ENCODE measurements at places on chromosomes 2 and 18.

GRCh38 chr2:49248506-49248905 is 94.2 kb upstream of the FSHR start:
- no peak for DNase-seq

GRCh38 chr2:140136366-140136765 is 1356.2 kb upstream of the NXPH2 start:
- no peak for DNase-seq

DNA sequence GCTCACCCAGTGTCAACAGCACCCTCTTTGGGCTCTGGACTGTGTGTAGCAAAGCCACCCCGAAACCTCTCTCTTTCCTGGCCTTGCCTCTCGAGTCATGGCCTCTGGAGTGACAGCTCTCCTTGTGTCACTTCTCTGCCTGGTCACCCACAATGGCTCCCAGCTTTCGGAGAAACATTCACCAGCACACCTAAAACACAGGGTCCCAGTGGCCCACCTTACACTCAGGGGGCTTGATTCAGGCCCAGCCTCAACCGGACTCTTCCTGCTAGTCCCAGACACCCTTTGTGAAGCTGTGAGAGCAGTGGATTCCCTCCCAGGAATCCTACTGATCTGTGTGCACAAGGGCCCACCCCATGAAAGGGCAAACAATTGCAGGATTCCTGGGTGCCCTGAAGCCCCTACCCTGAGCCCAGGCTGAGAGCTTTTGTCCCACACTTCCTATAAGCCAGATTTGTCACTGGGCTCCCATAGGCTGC is 137.2 kb upstream of the HAAO start:
- no peak for DNase-seq

DNA sequence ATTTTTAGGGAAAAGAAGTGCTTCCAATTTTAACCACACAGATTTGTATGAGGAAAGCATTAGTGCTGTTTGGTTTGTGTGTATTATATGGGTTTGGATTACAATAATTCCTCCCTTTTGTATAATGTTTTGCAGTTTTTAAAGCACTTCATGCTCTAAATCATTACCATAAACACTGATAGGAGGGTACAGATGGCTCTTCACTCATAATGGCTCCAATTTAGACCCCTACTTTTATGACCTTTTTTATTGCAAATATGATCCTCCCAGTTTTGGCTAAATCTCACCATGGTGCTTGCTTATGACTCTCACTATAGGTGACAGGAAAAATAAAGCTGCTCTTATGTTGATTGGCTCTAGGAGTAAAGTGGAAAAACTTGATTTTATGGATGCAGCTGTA is 23.8 kb upstream of the TMEM17 start:
- DNase-seq, result no peak

DNA sequence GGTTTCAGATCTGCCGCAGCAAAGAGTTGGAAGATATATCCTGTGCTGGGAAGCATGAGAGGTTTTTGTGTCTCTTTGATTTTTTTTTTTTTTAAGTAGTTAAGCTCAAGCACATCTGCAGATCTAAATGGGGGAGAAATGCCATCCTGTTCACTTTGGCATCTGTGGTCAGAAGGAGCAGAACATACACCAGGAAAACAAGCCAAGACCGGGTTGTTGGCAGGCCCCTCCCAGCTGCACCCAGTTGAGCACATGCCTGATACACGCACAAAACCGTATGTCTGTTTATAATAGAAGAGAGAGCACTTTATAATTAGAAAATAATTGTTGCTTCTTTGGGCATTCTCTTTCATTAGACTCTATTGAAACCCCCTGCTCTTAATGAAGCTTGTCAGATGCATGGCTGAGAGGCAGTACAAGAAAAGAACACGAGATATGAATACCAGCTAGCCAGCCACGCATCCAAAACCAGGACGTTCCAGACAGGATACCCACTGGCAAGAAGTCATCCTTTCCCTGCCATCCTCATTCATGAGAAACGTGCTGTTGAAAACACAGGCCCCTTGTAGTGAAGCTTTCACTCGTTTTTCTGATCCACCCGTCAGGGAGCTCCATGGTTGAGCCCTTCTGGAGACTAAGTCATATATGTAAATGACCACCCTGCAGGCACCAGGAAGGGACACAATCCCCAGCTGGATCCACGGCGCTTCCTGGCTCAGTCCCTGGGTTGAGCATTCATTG is 152.2 kb downstream of the ALPK2 start:
- no peak for DNase-seq

GRCh38 chr2:145617906-145618305 is 1098.0 kb upstream of the ZEB2 start:
- DNase-seq, result no peak

DNA sequence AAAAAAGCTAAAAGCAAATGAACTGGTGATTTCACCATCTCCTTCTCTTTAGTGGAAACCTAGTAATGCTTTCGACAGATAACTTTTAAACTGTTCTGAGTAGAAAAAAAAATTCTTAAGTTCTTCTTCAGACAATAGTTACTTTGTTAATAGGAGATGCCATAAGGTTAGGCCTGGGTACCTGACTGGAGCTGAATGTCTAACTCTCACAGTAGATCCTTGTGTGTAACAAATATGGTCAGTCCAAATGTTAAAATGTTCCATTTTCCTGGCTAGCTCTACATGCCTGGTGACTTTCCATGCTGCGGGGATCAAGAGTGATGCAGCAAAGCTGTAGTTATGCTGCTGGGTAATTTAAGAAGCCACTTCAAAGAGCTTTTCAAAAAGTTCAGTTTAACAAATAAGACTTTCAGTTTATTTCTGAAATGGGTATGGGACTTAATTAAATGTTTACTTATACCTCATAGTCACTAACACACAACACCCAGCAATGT is 264.0 kb upstream of the SESTD1 start:
- DNase-seq, result no peak

All from central memory CD4-positive, alpha-beta T cell (primary cell).